ENCODE measurements at places on chromosomes 4 and X.
A peak's percentile ranks its signal among the peaks of the same experiment; 100 is the strongest.

- peak; percentile 21 for DNase-seq
Observed at GRCh38 chr4:7924163-7924562, 15.5 kb downstream of the AFAP1 start.

- DNase-seq = no peak
Observed at GRCh38 chrX:109954333-109954732, 48.6 kb upstream of the TMEM164 start.

GRCh38 chrX:30935985-30936384, 46.9 kb upstream of the TAB3 start:
- DNase-seq = peak; percentile 51

GRCh38 chr4:115687052-115687755, 573.8 kb upstream of the NDST4 start:
- DNase-seq = no peak

GRCh38 chrX:139382529-139382928, 148.0 kb upstream of the F9 start:
- no peak for DNase-seq

DNA sequence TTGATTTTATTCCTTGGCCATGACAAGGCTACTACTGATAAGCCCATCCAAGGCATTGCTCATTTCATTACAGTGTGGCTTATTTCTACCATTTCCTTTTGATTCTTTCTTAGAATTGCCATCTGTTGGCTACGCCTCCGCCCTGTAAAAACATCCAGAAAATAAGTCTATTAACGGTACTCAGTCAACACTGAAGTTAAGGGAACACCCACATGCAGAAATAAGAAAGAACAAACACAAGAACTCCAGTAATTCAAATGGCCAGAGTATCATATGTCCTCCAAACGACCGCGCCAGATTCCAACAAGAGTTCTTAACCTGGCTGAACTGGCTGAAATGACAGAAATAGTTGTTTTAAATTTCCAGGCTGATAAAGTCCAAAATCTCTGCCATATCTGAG, 90.3 kb downstream of the CXXC4 start:
- DNase-seq = no peak

DNA sequence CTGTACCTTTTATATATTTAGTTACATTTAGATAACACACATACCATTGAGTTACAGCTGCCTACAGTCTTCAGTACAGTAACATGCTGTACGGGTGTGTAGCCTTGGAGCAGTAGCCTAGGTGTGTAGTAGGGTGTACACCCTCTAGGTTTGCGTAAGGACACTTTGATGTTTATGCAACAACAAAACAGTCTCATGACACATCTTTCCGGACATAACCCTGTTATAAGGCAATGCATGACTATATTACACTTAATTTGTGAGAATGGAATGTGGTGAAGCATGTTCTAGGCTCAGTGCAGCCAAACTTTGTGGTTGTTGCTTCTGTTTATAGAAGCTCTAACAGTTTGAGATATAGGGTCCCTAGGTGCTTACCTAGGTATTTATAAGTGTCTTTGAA, 65.4 kb downstream of the SPRY1 start:
- DNase-seq = peak; percentile 46

DNA sequence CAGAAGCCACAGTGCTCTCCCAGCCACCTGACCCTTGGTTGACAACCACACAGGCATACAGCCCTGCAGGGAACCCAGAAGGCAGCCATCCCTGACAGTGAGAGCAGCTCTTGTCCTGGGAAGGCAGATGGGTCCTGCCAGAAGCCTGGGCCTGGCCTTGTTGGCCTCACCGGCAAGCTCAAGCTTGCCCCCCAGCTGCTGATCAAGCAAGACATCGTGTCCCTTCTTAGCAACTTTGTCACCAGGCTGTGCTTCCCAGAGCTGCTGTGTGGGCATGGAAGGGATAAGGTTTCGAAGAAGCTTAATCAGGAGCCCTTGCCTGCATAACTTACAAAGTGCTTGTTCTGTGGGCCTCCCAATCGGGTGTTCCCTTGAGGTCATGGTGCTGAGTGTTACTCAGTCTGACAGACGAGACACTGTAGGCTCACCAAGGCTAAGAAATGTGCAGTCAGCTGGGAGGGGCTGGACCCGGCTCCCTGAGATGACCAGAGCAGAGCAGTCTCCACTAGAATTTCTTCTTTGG, 6.8 kb upstream of the ABLIM2 start:
- no peak for DNase-seq

- DNase-seq = no peak
Observed at GRCh38 chr4:72290737-72291136, 258.9 kb downstream of the NPFFR2 start.

- DNase-seq = peak; percentile 18
Observed at GRCh38 chrX:65463550-65463949, 71.0 kb downstream of the LAS1L start.

GRCh38 chr4:60809486-60809800, 390.7 kb upstream of the ADGRL3 start:
- DNase-seq = no peak

GRCh38 chr4:105627620-105628019, 75.2 kb downstream of the ARHGEF38 start:
- DNase-seq = peak; percentile 21

- DNase-seq = peak; percentile 69
Observed at GRCh38 chrX:53263597-53264094, 17.7 kb downstream of the IQSEC2 start.

DNA sequence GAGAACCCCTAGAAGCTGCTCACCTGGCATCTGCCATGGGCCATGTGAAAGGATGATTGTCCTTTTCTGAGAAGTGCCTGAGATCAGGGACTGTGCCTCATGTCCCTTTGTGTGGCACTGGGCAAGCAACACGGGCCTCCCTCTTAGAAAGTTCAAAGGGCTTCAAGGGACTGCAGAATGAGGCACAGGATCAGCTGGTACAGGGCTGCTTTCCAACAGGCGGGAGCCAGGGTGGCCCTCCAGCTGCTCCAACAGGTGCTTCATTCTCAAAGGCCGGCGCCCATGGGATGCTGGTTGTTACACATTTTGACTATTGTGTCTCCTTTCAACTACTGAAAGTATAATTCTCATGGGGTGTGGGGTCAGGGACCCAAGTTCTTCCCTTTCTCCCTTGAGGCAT, 114.7 kb downstream of the ENPP6 start:
- DNase-seq = no peak

- DNase-seq = peak; percentile 18
Observed at GRCh38 chrX:54043541-54044125, 640 bp downstream of the PHF8 start.

- DNase-seq = no peak
Observed at GRCh38 chr4:180296036-180296599, 1947.1 kb upstream of the TENM3 start.

- DNase-seq = peak; percentile 79
Observed at GRCh38 chr4:41256740-41257256, at the start of gene UCHL1. UCHL1 (plus strand) TSS chr4:41256928; CDS start chr4:41256977, 49 bp downstream.

DNA sequence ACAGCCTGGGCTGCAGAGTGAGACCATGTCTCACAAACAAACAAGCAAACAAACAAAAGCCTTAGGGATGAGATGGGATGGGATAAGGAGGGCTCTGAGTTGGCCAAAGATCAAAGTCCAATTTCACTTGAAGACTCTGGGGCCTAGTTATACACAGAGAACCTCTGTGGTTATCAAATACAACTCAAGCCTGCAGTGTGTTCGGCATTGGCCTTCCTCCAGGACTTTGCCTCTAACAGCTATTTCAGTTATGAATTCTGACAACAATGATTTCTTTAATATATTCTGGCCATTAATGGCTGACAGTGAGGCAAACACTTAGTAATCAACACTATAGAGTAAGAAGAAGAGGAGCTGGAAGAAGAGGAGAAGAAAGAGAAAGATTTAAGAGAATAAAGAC, 171.1 kb downstream of the PDGFRA start:
- no peak for DNase-seq

GRCh38 chr4:124710911-124711310, 1.6 kb downstream of the ANKRD50 start:
- DNase-seq = peak; percentile 29

DNA sequence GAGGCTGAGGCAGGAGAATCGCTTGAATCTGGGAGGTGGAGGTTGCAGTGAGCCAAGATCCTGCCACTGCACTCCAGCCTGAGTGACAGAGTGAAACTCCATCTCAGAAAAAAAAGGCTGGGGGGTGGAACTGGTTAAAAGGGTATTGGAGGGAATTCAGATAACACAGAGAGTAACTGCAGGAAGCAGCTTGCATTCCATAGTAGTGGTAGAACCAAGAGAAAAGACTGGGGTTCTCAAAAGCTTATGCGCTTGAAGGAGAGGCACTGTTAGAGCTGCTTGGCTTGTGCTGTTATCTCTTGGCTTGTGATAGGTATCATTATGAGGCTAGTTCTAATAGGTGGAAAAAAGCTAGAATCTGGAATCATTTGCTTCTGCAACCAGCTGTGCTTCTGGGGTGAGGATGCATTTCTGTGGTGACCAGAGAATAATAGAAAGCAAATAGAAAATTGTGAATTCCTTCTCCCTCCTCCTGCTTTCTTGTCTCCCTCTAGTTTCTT, 91.2 kb upstream of the ELOVL6 start:
- no peak for DNase-seq

DNA sequence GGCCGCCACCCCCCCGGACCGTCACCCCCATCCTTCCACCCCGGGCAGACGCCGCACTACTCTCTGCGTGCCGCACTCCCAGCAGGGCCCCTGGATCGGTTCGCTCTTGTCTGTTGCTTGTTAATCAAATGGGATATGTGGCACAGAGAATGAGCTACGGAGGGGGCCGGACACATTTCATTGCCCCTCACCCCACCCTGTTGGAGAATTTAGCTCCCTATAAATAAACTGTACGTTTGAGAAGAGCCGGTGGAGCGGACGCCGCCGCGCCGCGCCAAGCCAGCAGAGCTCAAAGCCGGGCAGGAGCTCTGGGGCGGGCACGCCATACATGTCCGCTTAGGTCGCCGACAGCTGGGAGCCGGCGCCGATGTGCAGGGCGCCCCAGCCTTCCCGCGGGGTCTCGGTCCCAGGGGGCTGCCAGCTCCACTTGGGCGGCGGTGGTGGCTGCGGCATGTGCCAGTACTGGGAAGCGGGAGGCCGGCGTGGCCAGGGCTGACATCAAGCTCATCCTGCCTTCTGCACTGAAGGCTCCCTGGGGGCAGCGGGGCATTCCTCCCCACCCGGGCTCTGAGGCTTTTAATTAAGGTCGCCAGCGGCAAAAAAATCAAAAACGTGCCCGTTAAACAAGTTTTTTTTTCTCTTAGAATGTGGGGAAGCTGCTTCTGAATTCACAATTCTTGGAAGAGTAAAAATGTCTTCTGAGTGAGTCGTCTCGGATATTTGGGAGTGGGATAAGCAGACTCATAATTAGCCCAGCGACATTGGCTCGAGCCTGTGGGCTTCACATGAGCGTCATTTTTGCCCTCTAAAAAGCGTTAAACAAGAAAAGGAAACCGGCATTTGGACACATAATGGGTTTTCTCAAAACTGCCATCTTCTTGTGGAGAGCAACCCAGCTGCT, 1.1 kb upstream of the PCDH19 start:
- DNase-seq = no peak

- no peak for DNase-seq
Observed at GRCh38 chr4:85942107-85942506, 417.7 kb downstream of the MAPK10 start.

DNA sequence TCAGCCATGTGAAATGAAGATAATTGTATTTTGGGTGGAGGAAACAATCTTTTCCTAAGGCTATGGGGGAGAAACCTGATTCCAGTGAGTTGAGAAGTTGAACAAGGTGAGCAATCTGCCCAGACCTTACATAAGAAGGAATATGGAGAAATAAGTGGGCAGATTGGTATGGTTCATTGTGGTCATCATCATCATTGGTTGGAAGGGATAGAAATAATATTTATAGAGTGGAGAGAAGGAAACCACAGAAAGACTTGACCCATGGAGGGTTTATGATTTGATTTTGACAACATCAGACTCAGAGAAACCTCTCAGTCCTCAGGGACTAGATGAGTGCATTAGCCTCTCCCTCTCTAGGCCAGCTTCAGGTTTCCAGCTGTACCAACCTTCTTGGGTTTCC, 177.9 kb upstream of the NEIL3 start:
- DNase-seq = no peak

DNA sequence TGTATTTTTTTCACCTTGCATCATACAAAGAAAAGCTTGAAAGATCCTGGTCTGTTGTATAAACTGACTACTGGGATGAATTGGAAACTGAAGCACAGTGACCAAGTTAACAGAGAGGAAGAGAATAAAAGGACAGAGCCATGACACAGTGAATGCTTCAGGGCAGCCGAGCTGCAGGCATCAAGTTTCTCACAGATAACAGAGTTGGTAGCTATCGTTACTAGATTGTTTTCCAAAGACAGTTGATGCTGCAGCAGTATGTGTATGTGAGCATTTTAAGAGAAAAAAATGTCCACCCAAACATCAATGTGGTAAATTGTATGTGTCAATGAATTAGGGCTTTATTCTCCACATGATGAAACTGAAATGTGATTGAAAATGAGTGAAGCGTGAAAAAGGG, 1032.7 kb downstream of the ADGRL3 start:
- DNase-seq = no peak

- peak; percentile 88 for DNase-seq
Observed at GRCh38 chr4:112857461-112857860, 192.0 kb upstream of the ANK2 start.

GRCh38 chr4:16225167-16225862, 956 bp downstream of the TAPT1 start:
- peak; percentile 21 for DNase-seq

- DNase-seq = peak; percentile 79
Observed at GRCh38 chrX:75155827-75156525, at the start of gene ABCB7. ABCB7 (minus strand) TSS chrX:75156283; CDS start chrX:75156272, 11 bp downstream.

DNA sequence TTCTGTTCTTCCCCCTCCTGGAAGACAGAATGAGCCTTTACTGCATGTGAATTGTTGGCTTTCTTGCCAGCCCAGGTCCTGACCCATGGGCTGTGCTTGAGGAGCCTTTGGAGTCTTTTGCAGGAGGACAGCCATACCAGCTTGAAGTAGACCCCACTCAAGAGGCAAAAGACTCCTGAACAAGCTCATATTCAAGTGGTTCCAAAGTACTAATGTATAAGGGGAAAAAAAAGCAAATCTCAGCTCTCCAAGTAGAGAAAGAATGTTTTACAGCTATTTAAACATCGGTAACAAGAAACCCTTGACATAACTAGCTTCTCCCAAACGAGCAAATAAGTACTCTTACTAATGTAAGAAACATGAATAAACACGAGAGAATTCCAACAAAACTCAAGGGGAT, 174.9 kb upstream of the MXRA5 start:
- DNase-seq = no peak

DNA sequence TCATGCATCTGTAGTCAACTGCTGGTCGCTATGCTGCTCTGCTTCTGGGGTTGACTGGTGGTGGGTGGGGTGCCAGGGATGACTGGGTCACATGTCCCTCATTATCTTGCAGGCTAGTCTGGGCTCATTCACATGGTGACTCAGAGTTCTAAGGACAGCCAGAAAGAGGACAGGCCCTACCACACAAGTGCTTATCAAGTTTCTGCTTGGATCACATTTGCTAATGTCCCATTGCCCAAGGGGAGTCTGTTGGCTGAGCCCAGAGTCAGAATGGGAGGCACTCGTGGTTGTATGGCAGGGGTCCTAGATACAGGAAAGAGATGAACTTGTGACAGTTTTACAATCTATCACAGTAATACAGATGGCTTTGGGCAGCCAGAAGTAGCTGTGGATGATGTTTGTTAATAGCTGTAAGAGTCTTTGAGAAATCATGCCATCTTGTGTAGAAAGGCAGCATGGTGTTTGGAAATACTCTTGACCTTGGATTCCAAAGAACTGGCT, 221.3 kb downstream of the GPAT3 start:
- no peak for DNase-seq

GRCh38 chrX:154404625-154405192, 4.3 kb downstream of the DNASE1L1 start:
- DNase-seq = no peak

Data from amniotic epithelial cell (primary cell).